ENCODE measurements at places on chromosomes 13 and 19.

GRCh38 chr19:46579361-46579879 lies 21.7 kb upstream of the CALM3 start:
- no peak for DNase-seq

DNA sequence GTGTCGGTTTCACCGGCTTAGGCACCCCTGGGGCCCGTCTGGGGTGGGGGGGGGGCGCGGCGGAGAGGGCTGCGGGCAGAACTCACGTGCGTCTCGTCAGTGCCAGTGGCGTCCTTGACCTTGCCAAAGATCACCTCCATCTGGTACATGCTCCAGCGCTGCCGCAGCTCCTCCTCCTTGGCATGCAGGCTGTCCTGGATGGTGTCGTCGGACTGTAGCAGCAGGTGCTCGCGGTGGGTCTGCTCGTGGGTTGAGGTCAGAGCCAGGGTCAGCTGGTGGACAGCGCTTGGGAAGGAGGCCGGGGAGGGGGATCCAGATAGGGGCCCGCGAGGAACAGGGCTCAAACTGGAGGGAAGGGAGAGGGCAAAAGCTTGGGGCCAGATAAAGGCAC lies 4.7 kb upstream of the RGL3 start:
- DNase-seq: no peak

DNA sequence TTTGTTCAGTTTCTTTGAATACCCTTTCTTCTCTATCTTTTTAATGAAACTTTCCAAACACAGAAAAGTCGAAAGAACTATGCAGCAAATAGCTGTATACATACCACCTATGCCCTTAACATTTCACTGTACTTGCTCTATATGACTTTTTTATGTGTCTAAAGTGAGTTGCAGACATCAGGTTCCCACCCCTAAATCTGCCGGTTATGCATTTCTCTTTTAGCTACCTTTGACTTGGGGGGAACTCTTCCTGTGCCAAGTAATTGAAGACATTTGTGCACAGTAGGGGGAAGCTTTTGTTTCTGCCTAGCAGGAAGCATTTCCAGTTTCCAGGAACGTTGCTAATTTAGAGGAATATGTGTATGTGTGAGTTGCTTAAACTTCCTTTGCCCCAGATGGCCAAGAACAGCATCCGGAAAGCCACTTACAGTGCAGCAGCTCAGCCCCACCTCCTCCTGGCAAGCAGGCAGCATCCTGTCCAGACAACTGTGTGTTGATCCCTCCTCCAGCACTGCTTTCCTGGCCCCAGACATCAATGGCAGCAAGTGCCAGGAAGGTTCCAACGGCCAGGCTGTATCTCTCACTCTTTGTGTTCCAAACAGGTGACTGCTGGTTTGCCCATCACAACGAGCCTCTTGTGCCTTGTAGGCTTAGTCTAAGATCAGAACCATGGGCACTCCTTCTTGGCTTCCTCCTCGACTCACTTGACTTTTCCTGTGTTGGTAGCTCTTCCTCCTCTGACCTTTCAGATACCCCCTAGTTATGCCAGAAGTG lies 14.7 kb upstream of the GRAMD1A start:
- no peak for DNase-seq

DNA sequence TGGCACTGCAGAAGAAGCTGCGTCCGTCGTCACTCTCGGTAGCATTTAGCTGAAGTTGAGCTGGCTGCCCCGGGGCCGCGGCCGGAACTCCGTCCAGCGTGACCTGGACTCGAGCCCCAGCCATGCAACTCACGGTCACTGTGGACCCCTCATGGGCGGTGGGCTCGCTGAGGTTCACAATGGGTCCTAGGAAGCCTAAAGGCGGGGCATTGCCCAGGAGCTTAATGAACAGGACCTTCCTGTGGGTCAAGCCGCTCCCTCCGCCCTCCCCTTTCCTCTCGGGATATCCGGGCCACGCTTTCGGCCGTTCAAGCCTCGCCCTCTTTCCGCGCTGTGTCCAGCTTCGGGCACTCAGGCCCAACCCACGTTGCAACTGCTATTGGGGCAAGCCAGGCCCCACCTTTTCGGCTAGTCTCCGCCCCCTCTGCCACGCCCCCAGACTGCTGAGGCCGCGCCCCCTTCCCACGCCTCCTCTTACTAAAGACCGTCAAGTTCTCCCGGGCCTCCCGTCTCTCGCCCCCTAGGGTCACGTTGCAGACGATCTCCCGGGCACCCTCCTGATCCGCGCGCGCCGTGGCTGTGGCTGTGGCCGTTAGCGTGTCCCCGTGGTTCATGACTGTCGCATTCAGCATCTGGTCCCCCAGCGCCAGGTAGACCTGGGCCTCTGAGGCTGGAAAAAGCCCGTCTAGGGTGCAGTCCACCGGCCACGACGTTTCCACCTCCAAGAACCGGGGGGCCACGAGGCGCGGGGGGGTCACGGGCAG lies 1.4 kb upstream of the RAVER1 start:
- peak; percentile 82 for DNase-seq

DNA sequence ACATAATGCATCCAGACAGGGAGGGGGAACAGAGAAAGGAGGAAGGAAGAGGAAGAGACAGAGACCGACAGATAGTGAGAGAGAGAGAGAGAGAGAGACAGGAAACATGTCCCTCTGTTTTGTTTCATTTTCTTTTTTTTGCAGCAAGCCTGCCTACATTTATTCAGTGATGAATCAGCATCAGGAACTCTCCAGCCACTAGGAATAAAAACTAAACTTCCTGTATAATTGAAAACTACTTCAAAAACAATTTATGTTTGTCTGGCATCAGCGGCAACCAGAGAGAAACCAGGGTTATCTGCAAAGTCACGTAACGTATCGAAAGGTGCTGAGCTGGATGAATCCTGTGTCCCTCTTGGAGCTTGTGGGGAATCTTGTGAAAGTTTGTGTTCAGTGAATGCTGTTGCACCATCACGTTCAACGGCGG lies 148.6 kb upstream of the SOX21 start:
- no peak for DNase-seq

GRCh38 chr13:102012299-102013293 lies 389.3 kb downstream of the FGF14 start:
- no peak for DNase-seq

- DNase-seq: no peak
These were observed 21.3 kb upstream of the MTRF1 start for GRCh38 chr13:41284512-41285288.

DNA sequence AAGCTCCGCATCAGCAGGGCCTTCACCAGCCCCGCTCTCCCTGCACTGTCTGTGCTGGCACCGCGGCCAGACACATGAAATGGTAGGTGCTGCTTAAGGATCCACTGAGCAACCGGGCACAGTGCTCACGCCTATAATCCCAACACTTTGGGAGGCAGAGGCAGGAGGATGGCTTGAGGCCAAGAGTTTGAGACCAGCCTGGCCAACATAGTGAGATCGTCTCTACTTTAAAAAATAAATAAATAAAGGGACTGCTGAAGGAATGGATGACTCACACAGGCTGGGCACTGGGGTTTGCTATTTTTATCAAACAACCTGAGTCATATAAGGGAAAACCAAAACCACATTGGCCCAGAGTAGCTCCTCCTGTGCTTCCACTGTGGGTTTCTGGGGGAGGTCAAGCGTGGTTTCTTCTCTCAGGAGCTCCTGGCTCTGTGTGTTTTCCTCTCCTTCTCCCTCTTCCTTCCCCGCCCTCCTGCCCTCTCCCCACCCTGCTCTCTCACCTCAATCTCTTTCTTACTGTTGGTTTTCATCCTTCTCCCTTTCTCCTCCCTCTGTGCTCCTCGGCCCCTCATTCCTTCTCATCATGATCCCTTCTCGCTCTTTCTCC lies 21.3 kb downstream of the VRK3 start:
- peak; percentile 96 for DNase-seq

DNA sequence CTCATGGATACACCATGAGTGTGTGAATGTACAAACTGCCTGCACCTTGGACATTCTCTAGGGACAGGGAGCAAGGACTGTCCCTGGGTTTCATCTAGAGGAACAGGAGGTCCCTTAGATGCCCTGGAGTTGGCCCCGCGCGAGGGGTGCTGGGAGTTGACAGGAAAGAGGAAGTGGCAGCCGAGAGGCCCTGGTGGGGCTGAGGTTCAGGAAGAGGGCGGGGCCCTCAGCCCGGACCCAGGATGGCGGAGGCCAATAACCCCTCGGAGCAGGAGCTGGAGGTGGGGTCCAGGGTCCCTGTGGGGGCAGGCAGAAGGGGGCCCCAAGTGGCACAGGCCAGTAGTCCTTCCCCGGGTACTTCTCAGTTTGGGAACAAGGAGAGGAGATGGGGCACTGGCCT lies 6.9 kb downstream of the PKN1 start:
- no peak for DNase-seq

DNA sequence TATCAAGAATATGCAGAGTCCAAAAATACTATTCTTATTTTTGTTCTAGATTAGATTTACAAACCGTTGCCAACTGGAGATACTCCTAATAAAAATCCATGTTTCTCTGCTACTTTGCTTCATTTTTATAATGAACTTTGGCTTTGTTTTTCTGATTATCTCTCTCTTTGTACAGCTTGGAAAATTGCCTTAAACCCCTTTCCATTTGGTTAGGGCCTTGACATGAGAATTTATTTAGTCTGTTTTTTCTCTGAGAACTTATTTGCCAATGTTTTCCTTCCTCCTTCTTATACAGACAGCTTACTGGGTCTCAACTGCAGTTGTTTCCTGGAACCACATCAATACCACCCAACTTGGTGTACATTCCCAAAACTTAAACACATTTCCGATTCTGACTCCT lies 555.4 kb downstream of the SLITRK6 start:
- no peak for DNase-seq

DNA sequence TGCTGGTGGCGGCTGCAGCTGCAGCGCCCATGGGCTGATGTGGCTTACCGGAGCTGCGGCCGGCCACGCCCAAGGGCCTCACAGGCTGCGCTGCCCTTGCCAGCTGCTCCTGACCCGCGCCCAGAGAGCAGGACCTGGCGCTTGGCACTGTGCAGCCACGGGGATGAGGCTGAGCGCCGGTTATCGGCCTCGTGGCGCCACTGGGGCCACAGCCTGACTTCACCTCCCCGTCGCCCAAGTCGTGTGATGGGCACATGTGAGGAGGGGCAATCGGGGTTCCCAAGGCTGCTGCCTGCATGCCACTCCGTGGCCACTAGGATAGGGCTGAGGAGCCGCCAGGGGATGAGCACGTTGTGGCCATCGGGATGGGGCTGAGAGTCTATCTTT lies 77.2 kb upstream of the PABPC3 start:
- DNase-seq: no peak

DNA sequence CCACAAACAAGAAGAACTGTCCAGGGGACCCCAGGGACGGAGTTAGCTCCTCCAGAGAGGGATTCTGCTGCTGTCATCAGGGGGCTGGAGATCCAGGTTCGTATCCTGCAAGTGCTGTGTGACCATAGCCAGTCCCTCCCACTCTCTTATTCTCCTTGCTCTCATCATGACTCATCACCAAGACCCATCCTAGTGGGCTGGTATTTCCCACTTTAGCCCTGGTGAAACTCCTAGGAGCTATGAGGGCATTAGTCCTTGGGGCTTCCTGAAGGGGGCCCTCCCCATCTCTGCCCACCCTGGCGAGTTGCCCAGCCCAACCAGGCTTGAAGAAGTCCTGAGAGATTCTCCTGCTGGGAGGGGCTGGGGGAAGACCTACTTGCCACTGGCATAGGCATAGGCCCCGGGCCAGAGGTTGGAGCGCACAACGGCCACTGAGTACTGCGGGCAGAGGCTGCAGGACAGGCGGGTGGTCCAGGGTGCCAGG lies 7.5 kb upstream of the DMWD start:
- no peak for DNase-seq

DNA sequence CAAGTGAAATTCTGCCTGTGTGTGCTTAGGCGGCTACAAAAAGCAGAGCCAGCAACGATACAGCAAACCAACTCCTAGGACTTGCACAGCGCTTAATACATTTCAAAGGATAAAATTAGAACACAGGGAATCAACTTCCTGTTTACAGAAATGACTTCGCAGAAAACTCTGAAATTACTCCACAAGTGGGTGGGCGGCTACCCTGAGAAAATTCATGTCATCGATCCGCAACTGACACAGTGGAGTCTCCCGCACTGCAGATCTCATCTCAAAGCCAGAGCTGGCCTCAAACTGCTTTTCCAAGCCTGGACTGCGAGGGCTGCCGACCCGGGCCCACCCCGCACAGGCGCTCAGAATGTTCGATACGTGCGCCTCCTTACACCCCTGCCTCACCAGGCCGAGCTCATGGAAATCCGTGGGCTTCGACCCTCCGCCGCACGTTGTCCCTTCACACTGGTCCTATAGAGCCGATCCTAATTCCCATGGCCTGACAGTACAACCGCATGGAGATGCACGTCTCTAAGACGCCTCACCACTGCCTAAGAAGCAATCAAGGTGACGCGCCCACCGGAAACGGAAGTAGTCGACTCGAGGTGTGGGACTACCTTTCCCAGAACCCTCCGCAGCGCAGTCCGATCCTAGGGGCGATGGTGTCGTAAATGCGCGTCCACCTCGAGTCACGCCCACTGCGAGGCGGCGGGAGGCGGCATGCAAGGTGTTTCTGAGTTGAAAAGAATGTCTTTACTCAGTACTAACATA lies at the start of gene ZNF229:
Gene ZNF229, minus strand, starts transcription at position 557 of the 759 bp plus-strand sequence. CDS start 5,625 bp downstream, outside the sequence.
- DNase-seq: peak; percentile 85

GRCh38 chr13:40231311-40231710 lies 435.1 kb downstream of the FOXO1 start:
- no peak for DNase-seq

GRCh38 chr19:32890326-32890725 lies 20.8 kb upstream of the SLC7A9 start:
- no peak for DNase-seq

- no peak for DNase-seq
These were observed 129.4 kb downstream of the KL start for GRCh38 chr13:33145667-33146066.

DNA sequence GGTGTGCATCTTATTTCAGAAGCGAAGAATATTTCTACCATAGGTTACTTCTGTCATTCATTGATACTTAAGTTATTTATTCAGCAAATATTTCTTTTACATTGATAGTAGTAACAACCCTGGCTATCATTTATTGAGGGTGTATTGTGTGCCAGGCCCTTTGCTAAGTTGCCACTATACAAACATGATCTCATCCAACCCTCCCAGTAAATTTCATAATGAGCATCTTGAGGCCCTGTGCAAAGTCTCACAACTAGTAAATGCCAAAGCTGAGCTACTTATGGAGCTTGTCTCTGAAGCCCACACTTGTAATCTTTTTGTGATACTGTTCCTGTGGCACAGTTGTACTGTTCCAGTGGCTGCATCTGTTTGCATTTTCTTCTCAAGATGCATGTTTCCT lies 36.1 kb downstream of the RNASEH2B start:
- DNase-seq: no peak

GRCh38 chr13:33758113-33758512 lies 59.8 kb upstream of the RFC3 start:
- no peak for DNase-seq

GRCh38 chr19:6793411-6793810 lies 20.9 kb downstream of the VAV1 start:
- DNase-seq: no peak
